Activated CD4-positive, alpha-beta T cell treated with anti-CD3 and anti-CD28 coated beads for 1 hour (primary cell): ENCODE measurements at places on chromosomes 3 and 15.

GRCh38 chr3:171200052-171200749 lies 173.7 kb upstream of the SLC2A2 start:
- DNase-seq, result no peak

- DNase-seq, result no peak
Observed at GRCh38 chr15:92864127-92864814, 35.9 kb upstream of the CHD2 start.

DNA sequence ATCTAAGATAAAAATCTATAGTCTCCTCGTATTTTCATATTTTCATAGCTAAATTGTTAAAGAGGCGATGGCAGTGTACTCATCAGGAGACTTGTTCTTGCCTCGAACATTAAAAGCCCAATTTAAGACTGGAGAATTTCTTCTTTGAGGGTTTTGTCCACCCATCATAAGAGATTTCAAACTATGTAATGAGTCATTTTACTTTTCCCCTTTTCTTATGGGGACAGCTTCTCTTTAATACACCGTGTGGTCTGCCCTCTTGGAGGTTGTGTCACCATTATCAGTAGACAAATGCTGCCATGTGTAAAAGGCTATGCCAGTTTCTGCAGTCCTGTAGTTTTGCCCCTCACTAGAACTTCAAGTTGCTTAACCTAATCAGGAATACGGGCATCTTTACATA lies 16.9 kb downstream of the TGFBR2 start:
- DNase-seq, result no peak

GRCh38 chr15:48397841-48398240 lies 66.6 kb downstream of the DUT start:
- no peak for DNase-seq

DNA sequence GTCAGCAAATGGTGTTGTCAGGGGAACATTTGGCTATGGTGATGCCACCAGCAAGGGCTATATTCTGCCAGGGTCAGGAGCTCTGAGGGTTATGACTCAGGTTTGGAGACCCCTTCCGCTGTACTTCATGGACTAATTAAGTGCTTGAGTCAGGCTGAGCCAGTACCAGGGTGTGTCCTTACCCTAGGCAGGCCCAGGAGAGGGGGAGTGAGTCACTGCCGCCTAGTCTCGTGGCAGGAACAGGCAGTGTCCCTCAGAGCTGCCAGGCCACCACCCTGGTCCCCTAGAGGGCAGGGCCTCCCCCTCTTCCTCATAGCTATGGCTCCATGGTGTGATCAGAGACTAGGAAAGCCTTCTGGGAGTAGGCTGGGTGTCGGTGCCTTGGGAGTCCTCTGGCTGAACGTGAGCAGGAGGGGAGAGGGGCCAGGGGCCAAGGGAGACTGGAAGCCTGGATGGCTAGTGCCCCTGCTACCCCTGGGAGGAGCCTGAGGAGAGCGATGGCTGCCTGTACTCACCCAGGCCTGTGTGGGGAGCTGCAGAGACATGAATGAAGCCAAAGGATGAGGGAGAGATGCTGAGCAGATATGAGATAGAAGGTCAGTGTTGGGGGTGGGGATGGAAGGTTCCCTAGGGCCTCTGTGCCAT lies 10.6 kb downstream of the MAPKAPK3 start:
- DNase-seq, result no peak

DNA sequence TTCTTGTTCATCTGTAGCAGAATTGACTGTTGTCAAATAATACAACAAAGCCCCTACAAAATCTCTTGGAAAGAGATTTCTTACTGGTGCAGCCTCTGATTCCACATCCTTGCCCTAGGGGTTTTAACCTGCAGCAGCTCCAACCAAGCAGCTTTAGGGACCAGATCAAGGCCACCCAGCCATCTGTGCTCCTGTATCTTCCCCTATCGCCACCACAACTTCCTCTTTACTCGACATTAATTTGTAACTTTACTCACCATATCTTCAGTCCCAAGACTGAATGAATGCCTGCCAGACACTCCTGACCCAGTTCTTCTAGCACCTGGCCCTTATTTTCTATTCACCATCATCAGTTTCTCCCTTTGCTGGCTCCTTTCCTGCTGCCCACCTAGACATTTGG lies 156.6 kb upstream of the IL12A start:
- no peak for DNase-seq

GRCh38 chr15:62241135-62241770 lies 76.2 kb upstream of the C2CD4B start:
- no peak for DNase-seq

DNA sequence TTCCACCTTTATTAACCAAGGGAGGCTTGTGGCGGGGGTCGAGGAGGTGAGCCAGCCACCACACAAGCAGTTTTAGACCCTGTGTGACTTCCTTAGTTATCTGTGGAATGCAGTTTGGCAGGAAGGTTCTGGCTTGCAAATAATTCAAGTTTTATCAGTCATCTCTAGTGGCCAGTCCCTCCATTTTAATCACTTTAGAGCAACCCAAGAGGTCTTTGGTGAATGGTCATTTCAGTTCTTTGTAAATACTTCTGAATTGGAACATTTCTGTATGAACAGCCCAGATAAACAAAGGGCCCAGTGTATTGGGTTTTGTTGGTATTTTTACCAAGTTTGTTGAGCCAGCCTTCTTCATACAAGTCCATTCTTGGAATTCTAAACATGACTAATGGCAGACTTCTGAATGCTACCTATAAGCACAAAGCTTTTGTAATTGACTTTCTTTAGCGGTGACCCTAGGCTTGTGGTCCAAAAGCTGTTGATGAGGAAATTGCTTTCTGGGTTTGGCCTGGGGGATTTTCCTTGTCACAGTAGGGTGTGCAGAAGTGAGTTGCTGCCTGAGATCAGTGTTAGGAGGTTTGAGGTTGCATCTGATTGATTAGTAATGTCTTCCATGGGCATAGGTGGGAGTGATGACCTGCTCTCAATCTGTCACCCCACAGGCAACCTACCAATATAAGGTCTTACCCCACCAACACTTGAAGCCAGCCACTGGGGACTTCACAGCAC lies 193.3 kb upstream of the TOPAZ1 start:
- no peak for DNase-seq

DNA sequence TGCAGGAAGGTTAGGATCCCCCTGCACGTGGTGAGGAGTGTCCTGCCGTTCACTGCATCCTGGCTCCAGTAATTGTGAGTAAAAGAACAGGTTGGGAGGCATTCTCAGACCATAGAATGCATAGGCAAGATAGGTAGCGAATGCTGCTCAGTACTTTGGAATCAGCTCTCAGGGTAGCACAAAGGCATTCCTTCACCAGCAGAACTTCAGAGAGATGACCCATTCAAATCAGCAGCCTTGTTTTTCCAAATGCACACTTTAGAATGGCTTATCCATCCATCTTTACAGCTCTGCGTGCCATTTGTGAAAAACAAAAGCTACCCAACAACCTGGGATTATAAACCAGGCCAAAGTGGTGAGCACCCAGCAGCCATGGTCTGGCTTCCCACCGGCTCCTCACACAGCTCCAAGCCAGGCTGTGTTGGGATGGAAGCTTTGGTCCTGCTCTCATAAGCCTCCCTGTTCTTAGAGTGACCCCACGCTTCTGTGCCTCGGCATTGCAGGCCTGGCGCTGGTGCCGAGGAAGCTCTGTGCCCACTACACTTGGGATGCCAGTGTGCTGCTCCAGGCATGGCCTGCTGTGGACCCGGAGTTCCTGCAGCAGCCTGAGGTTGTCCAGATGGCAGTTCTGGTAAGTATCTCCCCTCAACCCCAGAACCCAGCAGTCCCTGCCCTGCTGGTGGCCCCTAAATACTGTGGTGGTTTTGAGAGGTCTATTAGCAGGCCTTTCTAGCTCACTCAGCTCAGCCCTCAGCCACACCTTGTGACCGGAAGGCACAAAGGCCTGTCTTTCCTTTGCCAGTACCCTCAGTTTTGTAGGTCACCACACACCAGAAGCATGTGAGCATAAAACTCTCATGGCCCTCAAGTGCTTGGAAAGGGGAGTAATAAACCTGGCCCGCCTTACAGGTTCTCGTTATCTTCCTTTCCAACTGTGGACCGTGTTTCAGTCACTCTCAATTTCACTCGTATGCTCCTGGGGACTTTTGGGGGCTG lies 52.9 kb upstream of the LIMD1 start:
- DNase-seq, result no peak

DNA sequence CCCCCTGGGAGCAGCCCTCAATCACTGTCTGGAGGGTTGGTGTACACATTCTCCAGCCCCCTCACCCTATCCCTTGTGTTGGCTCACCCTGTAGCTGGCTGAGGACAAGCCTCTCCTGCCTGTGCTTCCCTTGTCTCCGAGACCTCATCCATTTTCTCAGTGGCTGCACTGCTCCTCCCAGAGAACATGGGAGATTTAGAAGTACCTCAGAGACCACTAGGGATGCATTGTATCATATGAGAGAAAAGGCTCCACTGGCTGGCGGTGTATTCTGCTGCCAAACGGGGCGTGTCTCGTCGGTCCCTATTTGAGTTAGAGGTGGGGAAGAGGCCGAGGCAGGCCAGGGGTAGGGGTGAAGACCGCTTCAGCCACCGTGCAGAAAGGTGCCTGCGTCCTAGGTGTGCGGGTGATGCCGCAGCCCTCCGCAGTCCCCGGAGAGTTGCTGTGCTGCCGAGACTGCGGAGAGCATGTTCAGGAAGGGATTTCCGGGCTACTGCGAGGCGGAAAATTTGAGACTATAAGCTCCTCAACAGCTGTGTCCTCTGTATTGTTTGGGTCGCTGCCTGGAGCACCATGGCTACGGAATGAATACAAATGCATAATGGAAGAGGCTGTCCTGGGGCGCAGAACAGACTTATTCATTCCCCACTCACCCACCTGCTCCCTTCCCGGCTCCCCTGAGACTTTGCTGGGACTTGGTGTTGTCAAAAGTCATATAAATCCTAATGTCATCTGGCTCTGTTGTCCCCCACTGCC lies 43.8 kb downstream of the SPSB4 start:
- DNase-seq, result no peak

- no peak for DNase-seq
Observed at GRCh38 chr3:14875411-14876175, 56.8 kb downstream of the FGD5 start.

DNA sequence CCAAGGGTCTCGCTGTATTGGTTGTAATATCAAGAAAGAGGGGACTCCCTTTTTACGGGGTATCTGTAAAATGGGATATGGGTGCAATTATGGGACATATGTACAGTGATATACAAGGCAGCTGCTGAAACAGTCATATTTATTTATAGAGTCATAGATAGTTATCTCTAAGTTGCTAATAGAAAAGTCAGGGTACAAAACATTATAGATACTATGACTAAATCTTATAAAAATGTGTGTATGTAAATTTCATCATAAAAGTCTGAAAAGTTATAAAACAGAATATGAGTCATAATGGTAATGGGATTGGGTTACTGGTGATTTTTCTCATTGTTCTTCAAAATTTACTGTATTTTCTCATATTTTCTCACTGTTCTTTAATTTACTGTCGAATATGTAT lies 344.9 kb upstream of the SLCO3A1 start:
- DNase-seq, result no peak

DNA sequence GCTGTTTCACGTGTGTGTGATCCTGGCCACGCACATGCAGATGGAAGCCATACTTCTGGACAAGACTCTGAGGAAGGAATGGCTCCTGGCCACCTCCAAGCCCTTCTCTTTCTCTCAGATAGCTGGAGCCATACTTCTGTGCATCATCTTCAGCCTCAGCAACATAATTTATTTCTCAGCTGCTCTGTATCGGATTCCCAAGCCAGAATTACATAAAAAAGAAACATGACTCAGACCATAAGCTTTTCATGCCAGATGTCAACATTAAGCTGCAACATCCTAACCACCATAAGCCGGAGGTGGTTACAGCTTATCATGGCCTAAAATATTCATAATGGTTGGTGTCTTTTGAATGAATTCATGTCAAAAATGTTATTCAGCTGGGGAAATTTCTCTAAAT lies 10.6 kb upstream of the KIF23 start:
- DNase-seq, result no peak

DNA sequence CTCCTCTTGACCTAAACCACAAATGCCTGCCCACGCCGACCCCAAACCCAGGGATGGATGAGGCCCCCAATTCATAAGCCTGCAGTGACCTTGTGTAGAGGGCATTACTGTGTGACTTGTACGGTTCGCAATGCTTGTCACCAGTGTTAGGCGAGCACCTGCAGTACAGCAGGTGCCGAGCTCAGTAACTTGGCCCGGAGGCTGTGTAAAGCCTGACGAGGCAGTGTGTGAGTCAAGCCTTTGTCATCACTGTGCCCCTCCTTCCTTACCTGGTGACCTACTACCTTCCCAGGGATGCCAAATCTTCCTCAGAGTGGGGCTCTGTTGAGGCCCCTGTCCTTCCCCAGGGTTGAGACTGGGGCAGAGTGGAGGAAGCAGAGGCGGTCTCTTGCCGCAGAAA lies 37.2 kb upstream of the TMEM115 start:
- DNase-seq, result no peak

GRCh38 chr15:47326410-47327333 lies 390.6 kb upstream of the SEMA6D start:
- DNase-seq, result no peak

DNA sequence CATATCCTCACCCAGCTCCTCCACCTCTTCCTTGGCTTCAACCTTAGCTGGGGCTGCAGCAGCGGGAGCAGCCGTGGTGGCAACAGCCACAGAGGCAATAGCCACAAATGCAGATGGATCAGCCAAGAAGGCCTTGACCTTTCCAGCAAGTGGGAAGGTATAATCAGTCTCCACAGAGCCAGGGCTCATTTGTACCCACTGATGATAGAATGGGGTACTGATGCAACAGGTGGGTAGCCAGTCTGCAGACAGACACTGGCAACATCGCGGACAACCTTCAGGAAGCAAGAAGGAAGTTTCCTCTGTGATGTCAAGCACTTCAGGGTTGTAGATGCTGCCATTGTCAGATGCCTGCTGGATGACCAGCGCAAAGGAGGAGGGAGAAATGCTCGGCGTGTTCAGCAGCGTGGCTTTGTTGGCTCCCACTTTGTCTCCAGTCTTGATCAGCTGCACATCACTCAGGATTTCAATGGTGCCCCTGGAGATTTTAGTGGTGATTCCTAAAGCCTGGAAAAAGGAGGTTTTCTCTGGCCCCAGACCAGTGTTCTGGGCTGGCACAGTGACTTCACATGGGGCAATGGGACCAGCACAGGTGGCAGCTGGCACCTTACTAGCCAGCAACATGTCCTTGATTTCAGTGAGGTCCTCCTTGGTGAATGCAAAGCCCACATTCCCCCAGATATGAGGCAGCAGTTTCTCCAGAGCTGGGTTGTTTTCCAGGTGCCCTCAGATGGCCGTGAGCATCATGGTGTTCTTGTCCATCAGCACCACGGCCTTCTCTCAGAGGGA lies 4.8 kb upstream of the PLCB2 start:
- DNase-seq, result no peak

- no peak for DNase-seq
Observed at GRCh38 chr3:176469694-176470205, 727.5 kb downstream of the TBL1XR1 start.

DNA sequence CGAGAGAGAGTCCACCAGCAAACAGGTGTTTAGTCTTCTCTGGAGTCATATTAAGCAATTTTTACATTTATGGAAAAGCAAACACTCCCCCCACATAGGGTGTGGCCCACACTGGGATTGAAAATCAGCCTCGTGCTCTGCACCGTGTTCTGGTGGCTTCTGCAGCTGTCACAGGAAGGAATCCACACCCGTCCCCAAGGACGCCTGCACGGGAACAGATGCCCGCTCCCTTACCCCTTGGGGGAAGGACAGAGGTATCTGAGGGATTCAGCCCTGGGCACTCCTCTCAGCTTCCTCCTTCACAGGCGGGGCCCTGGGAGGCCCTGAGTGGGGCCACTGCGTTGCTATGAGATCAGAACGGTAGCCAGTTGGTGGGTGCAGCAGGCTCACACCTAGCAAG lies 27.8 kb downstream of the LIPC start:
- no peak for DNase-seq

- no peak for DNase-seq
Observed at GRCh38 chr3:152374262-152374990, 105.7 kb downstream of the MBNL1 start.
